Nephron progenitor cell (in vitro differentiated cells): ENCODE measurements at places on chromosomes 6 and 20.

GRCh38 chr20:58129721-58130151 lies 98.7 kb downstream of the ANKRD60 start:
- DNase-seq: no peak

DNA sequence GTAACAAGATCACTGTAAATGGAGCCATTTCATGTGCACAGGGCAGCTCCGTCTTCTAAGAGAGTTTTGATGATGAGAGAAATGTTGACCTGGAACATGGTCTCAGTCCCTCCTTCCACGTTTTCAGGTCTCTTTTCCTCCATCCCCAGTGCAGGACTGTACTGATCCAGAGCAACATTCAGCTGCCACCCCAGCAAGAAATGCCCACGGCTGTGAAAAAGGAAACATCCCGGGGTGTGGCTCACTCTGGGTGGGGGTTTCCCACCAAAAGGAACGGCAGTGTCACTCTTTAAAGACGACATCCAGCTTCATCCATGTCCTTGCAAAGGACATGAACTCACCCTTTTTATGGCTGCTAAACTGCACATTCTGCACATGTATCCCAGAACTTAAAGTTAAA lies 92.6 kb downstream of the ERMARD start:
- DNase-seq: no peak

GRCh38 chr6:68559070-68559469 lies 76.0 kb upstream of the ADGRB3 start:
- DNase-seq: no peak

DNA sequence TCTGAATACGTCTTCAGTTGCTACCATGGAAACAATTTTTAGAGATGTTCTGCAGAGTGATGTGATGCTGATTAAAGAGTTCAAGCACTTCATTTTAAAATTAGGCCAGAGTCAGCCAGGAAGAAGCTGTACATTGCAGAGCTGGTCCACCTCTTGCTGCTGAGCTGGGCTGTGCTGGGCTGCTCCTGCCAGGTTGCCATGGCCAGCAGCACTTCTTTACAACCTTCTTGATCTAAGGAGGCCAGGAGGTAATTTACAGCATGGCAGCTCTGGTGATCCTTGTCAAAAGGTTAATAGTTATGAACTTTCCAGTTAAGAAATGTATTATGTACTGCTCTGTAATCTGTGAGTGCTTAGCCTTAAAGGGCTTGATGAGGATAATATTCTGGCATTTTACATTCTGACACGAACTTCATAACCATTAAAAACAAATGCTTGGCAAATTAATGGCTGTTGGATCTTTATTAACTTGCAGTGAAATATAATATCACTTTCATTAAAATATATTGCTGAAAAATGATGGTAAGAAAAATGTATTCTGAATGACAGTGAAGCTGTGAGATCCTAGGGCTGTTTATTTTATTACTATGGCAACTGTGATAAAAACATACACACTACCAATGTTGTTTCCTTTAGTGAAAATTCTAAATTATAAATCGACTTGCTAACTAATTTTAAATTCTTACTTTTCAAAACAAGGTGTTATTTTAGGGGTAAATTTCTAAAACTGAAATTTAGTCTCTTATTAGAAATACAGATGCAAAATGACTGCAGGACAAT lies 259.7 kb downstream of the RFPL4B start:
- DNase-seq: no peak
